Stimulated activated CD4-positive, alpha-beta T cell treated with anti-CD3 and anti-CD28 coated beads, Interleukin-4, amount 100 ng/mL, for 24 hours (primary cell): ENCODE measurements at places on chromosomes 1 and 21.

GRCh38 chr1:97621955-97622354 is 298.9 kb downstream of the DPYD start:
- no peak for DNase-seq

DNA sequence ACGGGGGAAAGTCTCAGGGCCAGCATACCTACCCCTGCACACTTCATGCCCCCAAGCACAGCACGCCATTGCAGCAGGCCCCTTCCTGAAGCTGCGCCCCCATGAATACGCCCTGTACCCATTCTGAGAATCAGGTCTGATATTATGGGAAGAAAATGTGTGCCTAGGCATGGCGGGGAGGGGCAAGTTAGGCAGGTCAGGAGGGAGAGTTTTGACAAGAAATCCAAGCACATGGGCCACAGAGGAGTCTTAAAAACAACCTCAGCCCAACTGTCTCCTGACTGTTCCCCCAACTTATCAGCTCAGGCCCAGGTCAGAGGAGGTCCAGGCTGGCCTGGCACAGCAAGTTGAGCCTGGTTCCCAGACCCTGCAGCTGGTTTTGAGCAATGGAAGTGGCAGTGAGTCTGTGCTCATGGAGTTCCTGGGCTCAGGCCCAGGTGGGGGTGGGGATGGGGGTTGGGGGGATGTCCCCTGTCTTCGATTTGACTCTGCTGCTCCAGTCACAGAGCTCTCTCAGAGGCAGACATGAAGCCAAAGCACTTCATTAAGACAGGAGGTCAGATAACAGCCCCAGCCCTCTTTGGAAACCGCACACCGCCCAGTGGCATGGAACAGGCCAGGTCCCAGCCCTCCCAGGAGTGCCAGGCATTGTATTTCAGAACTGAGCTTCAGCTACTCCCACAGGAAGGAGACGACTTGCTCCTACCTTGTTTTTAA is 20.6 kb upstream of the BCAR3 start:
- DNase-seq: no peak

DNA sequence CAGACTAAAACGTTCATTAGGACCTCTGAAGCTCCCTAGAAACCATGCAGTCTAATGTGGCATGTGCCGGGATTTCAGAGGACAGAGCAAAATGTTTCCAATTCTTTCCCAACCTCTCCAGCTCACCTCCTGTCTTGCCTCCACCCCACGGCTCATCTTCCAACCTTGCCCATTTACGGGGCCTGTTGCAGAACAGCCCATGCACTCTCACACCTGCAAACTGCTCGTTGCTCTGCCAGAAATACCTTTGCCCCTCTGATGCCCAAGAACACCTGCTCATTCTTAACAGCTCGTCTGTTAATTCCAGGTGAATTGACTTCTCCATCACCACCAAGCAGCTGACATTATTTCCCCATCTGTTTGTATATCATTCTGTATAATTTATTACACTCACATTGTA is 53.9 kb upstream of the LBR start:
- no peak for DNase-seq

DNA sequence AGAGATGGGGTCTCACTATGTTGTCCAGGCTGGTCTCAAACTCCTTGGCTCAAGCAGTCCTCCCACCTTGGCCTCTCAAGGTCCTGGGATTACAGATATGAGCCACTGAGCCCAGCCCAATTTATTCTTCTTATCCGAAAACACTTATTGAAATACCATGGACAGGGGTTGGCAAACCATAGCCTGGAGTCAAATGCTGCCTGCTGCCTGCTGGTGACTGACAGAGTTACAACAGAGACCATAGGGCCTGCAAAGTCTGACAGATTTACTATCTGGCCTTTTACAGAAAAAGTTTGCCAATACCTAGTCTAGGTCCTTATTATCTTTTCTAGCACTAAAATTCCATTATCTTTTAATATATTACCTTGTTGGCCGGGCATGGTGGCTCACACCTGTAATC is 87.1 kb upstream of the ZNF281 start:
- no peak for DNase-seq

GRCh38 chr21:40852563-40852962 is 5.6 kb upstream of the DSCAM start:
- no peak for DNase-seq

- no peak for DNase-seq
Measured at GRCh38 chr1:175808999-175809398, 65.6 kb upstream of the TNR start.

GRCh38 chr1:112957133-112957812 is 1.3 kb upstream of the SLC16A1 start:
- DNase-seq: peak; percentile 47

GRCh38 chr1:217622042-217622441 is 8.8 kb downstream of the GPATCH2 start:
- DNase-seq: no peak

DNA sequence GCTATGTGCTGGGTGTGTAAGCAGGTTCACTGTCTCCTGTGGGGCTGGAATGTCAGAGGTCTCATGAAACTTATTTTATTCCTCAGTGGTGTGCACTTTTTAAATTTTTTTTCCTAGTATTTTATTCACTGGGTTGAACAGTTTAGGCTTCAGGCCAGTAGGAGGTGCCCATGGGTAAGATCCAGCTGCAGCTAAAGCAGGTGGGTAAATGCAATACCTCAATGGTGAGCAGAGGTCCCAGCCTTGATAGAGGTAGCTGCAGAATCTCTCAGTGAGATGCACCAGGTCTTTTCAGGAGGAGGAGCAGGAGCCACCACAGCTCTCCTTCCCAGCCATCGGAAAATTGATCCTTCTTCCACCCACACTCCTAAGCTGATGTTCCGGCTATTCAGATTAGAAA is 12.6 kb upstream of the OR6N2 start:
- DNase-seq: peak; percentile 50

- DNase-seq: no peak
Measured at GRCh38 chr21:46295177-46295770, 9.1 kb downstream of the YBEY start.

GRCh38 chr1:232305050-232305449 is 324.9 kb downstream of the SIPA1L2 start:
- DNase-seq: no peak

DNA sequence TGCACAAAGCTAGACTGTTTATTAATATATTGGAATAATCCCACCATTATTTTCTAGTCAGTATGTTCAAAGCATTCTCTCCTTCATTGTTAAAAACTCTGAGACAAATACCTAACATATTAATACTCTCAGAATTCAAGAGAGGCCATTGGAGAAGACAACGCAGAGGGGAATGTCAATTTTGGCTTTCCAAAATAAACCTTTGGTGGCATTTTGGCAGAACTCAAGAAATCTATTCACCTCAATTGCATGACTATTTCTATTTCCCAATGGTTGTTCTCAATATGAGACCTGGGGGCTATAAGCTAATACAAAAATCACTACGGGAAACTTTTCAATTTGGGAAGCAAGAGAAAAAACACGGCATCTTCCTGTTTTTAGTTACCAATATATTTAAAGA is 58.5 kb downstream of the RUSC1 start:
- DNase-seq: no peak

DNA sequence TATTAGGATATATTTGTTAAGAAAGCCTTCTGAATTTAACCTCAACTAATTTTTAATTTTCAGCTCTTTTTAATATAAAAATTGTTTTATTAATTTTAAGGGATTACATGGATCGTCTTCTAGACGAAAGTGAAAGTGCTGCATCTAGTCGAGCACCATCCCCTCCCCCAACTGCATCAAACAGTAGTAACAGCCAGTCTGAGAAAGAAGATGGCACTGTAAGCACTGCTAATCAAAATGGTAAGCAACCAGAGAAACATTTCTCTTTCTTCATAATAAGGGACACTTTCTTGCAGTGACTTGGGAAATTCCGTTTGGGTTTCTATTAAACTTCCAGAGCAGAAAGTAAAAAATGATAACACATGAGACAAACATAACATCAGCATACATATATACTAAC is 56.9 kb downstream of the MIER1 start:
- DNase-seq: peak; percentile 41
